ENCODE measurements at places on chromosomes 1 and 21.

DNA sequence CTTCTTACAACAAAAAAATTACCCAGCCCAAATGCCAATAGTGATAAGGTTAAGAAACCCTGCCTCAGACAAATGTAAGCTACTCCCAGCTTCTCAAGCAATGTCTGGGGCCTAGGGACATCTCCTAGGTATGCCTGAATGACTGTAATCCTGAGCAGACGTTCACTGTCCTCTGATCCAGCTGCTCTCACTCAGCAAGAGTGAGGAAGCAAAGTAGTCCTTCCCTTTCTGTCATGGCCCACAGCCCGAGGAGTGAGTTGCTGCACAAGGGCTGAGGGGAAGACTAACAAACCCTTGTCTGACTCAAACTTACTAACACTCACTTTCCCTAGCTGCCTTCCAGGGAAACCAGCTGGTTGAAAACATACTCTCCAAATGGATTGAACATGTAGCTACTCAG lies 124.9 kb upstream of the TNFSF4 start:
- DNase-seq: peak; percentile 91

DNA sequence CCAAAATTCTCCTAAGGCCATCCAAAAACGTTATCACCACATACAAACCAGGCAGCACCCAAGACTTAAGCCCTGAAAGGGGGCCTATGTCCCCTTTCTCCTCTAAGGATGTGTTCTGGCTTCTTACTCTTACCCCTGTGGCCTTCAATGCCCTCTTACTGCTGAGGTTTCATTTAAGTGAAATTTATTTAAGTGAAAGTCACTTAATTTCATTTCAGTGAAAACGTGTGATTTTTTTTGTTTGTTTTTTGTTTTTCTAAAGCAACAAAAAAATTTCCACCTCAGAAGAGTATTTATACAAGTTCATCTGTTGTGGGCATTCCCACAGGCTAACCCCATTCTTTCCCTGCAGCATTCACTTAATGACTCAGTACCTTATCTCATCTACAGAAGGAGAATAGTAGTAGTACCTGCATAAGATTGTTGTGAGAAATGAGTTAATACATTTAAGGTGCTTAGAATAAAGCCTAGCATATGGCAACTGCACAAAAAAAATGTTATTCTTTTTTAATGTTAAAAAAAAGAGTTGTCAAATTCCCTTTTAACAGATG lies 220.6 kb downstream of the CHRM3 start:
- DNase-seq: no peak

- DNase-seq: no peak
Observed at GRCh38 chr1:213742992-213743391, 244.8 kb upstream of the PROX1 start.

GRCh38 chr1:97366984-97367383 lies 553.9 kb downstream of the DPYD start:
- no peak for DNase-seq

GRCh38 chr1:5745800-5746610 lies 246.2 kb downstream of the NPHP4 start:
- DNase-seq: peak; percentile 41

- peak; percentile 70 for DNase-seq
Observed at GRCh38 chr1:117886101-117886795, 43.2 kb downstream of the GDAP2 start.

DNA sequence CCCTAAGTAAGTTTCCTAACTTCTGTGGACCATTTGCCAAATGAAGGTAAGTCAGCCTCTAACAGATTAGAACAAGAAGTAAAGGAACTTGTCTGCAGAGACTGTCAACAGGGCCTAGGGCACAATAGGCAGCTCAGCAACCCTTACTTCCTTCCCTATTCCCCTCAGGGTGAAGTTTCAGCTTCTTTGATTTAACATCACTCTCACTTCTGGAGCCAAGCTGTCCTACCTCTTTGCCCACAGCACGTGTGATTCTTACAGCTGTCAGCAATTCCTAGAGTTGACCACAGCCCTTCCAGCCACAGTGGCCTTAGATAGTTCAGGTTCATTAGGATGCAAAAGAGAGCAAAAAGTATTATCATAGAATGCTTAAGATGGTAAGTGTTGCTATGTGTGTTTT lies 7.6 kb upstream of the EIF4G3 start:
- DNase-seq: no peak

- DNase-seq: no peak
Observed at GRCh38 chr21:16145052-16145451, 415.3 kb downstream of the USP25 start.

- DNase-seq: no peak
Observed at GRCh38 chr1:112386731-112387346, 9.2 kb upstream of the CTTNBP2NL start.

DNA sequence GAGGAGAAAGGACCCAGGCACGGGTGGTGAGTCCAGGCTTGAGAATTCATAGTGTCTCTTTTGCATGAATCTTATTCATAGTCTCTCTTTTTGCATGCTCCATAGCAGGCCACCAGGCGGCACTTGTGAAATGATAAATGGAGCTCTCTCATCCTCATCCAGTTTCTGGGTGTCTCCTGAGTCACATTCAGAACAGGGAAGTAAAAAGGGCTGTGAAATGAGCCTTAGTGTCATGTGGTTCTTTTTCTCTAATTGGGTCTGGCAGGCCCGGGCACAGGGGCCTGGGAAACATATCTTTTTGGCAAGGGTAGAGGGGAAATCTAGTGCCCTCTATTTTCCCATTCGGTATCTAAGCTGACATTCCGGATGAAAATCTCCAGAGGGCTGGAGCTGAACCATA lies 19.1 kb upstream of the NCF2 start:
- peak; percentile 86 for DNase-seq

DNA sequence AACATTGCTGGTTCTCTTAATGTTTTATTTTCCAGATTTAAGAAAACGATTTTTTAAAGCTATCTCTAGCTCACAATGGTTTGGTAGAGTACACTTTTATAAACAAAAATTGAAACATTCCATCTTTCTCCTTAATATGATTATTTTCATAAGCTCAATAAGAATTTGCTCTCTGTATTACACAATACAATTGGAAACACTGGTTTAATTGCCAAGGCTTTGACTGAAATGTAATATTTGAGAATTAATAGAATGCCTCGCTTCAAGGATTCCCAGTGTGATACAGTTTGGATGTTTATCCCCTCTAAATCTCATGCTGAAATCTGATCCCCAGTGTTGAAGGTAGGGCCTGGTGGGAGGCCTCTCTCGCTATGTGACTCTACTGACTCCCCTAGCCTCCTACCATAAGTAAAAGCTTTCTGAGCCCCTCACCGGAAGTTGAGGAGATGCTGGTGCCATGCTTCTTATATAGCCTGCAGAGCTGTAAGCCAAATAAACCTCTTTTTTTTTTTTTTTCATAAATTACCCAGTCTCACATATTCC lies 67.4 kb downstream of the DDAH1 start:
- DNase-seq: no peak

- DNase-seq: no peak
Observed at GRCh38 chr1:168991667-168992475, 114.6 kb upstream of the ATP1B1 start.

DNA sequence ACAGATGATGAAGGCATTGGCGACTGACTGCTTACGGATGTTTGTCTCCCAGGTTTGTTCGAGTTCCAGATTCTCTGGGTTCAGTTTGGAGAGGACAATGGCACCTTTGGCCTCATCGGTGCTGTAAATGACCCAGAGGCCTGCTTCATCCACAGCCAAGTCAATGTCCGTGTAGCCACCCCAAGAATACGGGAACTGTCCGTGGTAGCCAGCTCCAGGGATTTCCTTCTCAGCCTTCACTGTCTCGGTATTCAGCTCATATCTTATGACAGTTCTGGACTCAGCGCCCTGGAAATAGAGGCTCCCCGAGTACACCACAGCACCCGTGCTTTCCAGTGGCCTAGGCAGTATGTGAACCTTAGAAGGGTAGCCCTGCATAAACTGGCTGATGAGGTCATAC lies 14.1 kb downstream of the MYOCOS start:
- no peak for DNase-seq

- no peak for DNase-seq
Observed at GRCh38 chr1:214980921-214981320, 101.6 kb upstream of the KCNK2 start.

DNA sequence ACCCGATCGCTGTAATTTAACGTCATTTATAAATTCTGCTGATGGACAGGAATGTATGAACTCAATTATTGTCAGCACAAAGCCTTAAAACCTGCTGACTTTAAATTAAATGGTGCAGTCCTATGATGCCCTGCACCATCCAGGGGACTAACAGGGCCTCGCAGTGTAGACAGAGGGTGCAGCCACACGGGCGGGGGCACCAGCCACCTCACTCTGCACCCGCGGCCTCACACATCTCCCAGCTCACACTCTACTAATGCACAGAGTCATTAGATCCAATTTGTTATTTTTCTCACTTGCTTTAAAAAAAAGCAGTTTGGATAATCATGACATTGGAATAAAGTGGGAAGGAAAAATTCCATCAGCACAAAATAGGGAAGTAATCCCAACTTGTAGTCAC lies 49.7 kb downstream of the PROX1 start:
- no peak for DNase-seq
